GM23338 (cell line): ENCODE measurements at places on chromosomes 1 and 21.
A peak's percentile ranks its signal among the peaks of the same experiment; 100 is the strongest.

DNA sequence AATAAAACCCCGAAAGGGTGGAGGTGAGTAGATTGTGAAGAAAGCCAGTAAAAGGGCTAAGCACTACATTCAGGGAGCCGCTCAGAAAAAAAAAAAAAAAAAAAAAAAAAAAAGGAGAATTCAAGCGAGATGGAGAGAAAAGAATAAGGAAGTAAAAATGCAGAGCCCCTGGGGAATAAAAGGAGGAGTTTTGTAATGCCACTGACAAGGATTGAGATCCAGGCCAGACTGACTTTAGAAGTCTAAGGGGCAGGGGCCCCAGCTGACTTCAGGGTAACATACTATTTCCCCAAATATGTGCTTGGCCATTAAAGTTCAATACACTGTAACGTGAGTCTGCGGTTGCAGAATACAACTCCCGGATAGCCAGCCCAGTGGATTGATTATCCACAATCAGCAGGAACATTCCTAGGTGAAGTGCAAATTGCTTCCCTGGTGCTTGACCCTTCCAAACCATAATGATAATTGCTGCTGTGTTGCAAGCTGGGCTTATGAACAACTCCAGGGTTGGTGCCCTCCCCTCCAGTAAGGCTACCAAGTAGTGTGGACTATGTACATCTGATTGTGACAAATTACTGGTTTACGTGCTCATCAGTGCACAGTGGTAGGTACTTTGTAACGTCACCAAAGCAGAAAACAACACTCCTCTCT is 30.7 kb upstream of the RRP15 start:
- no peaks in the 10 kb centered on the region for H3K36me3 ChIP-seq
- no peak overlapping the region for H3K4me3 ChIP-seq
- H3K27me3 ChIP-seq, result no peaks in the 10 kb centered on the region
- peaks cover 16% of the 10 kb centered on the region for H3K4me1 ChIP-seq

- H3K27me3 ChIP-seq, result no peaks in the 10 kb centered on the region
- no peak overlapping the region for H3K4me3 ChIP-seq
- H3K27ac ChIP-seq, result no peak overlapping the region
- no peaks in the 10 kb centered on the region for H3K36me3 ChIP-seq
Measured at GRCh38 chr21:31997191-31997590, 124.4 kb downstream of the HUNK start.

DNA sequence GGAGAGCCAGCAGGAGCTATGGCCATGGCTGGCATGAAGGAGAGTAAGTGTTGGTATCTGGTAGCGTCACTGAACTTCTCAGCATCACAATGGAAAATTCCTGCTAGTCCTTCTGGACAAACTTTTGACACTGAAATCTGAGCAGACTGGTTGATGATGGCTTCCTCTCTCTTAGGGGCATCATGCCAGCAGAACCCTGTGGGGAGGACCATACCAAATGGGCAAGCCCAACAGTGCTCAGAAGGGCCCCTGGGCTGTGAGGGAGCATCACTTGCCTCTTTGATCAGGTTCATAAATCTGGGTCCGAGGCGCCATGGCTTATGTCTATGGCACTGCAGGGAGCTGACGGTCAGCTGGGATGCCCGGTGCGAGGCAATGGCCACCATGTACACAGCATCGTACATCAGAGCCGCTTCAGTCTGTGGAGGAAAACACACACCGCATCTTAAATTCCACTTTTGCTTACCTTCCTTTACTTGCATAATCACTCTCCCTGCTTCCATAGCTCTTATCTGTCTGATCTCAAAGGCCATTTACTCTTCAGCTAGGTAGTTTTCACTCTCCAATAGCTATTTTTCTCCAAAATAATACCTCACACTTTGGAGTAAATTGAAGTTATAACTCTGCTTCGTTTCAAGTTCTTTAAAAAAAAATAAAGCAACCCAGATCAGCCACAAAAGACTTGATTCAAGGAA is 297.1 kb downstream of the GRIK1 start:
- no peak for DNase-seq
- H3K4me1 ChIP-seq, result no peaks in the 10 kb centered on the region
- no peak overlapping the region for H3K4me3 ChIP-seq
- H3K36me3 ChIP-seq, result no peaks in the 10 kb centered on the region

GRCh38 chr1:185488808-185489207 is 171.8 kb upstream of the IVNS1ABP start:
- no peaks in the 10 kb centered on the region for H3K36me3 ChIP-seq
- H3K4me3 ChIP-seq, result no peak overlapping the region
- no peaks in the 10 kb centered on the region for H3K4me1 ChIP-seq
- no peak overlapping the region for H3K27ac ChIP-seq

GRCh38 chr1:200305806-200306205 is 104.0 kb downstream of the ZNF281 start:
- no peak overlapping the region for H3K4me3 ChIP-seq
- H3K4me1 ChIP-seq, result peaks cover 33% of the 10 kb centered on the region
- no peak overlapping the region for H3K27ac ChIP-seq
- no peak for DNase-seq
- no peaks in the 10 kb centered on the region for H3K36me3 ChIP-seq

DNA sequence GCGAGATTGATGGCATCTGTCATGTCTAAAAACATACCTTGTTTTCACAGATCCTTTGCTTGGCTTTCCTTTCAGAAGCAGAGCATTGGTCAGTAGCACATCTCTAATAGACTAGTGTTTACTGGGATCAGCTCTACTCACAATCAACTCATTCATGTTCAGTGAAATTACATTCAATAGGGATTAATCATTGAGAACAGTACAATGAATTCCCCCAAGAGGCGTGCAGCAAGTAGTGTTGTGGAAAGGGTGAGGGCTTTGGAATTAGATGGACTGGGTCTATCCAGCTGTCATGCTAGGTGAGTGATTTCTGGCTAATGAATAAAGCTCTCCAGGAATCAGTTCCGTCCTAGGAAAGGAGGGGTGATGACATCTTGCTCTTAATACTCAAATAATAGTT is 155.2 kb upstream of the COA6 start:
- H3K4me1 ChIP-seq, result peaks cover 9% of the 10 kb centered on the region; the same call in 1 of the 2 replicates
- no peak for DNase-seq
- H3K27ac ChIP-seq, result no peak overlapping the region
- peaks cover 9% of the 10 kb centered on the region for H3K27me3 ChIP-seq

DNA sequence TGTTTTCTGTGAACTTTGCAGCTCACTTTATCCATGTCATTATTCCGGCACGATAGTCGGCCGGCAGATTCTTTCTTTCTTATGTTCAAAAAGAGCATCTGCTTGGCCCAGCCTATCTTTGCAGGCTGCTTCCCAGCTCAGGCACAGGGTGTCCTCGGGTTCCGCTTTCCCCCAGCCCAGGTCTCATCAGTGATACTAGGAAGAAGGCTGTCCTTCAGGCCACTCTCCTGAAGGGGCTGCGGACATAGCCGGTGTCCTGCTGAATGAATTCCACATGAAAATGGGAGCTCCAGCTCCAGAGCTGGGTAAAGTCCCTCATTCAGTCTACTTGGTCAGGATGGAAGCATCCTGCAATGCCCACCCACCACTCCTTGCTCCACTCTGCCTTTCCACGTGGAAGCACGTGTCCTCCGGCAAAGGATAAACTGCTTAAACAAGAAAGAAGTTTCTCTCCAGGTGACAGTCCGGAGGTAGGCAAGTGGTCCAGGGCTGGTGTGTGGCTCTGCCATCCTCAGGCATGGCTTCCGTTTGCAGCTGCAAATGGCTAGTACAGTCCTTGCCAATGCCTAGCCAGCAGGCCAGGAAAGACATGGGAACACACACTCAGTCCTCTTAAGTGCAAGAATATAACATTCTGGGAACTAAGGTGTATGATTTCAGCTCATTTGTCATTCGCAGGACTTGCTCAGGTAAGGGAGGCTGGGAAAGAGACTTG is 161.0 kb downstream of the TRIM33 start:
- no peak for DNase-seq
- peaks cover 8% of the 10 kb centered on the region for H3K4me1 ChIP-seq
- H3K27me3 ChIP-seq, result peaks cover 5% of the 10 kb centered on the region; the same call in 1 of the 2 replicates
- no peaks in the 10 kb centered on the region for H3K36me3 ChIP-seq
- H3K4me3 ChIP-seq, result no peak overlapping the region
- no peak overlapping the region for H3K27ac ChIP-seq

DNA sequence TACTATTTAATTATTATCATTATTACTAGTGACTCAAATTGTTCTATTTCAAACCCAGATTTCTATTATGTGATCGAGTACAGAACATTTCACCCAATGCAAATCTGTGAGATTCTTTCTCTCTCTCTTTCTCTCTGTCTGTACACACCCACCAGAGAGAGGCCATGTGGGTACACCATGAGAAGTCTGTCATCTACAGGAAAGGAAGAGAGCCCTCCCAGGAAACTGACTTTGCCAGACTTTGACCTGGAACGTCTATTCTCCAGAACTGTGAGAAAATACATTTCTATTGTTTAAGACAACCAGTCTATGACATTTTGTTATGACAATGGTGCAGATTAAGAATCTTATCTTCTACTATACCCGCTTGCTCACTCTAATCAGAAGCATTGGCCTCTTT is 1091.6 kb downstream of the TTLL7 start:
- no peaks in the 10 kb centered on the region for H3K27me3 ChIP-seq
- H3K36me3 ChIP-seq, result no peaks in the 10 kb centered on the region
- no peak overlapping the region for H3K27ac ChIP-seq
- no peaks in the 10 kb centered on the region for H3K4me1 ChIP-seq

DNA sequence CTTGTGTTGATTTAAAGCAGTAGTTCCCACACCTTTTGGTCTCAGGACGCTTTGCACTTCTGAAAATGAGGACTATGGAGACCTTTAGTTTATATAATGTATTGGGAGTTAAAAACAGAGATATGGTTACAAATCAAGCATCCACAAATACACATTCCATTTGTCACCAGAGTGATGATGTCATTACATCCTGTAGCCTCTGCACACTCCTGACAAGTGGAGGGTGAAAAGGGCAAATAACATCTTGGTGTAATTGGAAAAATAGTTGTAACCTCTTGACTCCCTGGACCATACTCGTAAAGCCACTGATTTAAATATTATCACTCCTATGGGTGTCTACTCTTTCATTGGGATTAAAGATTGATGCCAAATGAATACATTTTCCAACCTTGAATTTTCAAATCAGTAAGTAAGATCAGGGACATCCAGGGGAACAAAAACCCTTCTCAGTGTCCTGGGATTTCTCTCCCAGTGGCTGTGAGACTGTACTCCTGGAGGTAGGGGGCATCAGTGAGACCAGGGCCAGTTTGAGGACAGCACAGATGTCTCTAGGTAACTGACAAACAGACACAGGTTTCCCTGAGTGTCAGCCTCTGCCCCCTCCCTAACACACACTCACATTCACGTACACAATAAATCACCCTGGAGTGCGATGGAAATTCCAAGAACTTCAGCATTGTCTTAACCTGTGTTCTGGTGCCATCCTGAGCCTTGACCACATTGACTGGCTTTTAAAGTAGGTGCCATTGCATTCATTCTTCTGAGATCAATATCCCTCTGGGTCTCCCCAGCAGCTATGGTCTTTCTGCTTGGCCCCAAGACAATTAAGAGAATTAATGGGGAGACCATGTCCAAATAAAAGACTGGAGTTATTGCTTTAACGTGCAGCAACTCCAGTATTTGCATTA is 63.0 kb downstream of the NR5A2 start:
- no peaks in the 10 kb centered on the region for H3K36me3 ChIP-seq
- peak; percentile 74 for DNase-seq
- H3K27ac ChIP-seq, result no peak overlapping the region

DNA sequence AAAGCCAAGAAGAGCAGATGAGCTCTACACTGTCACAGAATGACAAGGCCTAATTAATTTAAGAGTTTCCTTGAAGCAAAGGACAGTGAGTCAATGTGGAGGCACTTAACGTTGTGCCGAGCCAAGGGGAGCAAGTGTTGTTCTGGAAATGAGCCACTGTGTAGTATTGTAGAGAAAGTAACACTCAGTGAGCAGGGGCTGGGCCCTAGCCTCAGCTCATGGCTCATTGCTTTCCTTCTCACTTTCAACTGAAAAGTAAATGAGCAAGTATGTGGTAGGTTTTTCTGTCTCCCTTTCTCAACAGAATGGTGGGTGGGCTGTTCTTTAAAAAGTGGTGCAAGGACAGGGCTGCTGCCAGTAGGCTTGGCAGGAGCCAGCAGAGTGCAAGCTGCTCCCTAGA is 11.8 kb upstream of the KIAA0040 start:
- H3K4me3 ChIP-seq, result no peak overlapping the region
- H3K36me3 ChIP-seq, result no peaks in the 10 kb centered on the region
- H3K4me1 ChIP-seq, result no peaks in the 10 kb centered on the region
- no peak overlapping the region for H3K27ac ChIP-seq
- DNase-seq, result no peak

DNA sequence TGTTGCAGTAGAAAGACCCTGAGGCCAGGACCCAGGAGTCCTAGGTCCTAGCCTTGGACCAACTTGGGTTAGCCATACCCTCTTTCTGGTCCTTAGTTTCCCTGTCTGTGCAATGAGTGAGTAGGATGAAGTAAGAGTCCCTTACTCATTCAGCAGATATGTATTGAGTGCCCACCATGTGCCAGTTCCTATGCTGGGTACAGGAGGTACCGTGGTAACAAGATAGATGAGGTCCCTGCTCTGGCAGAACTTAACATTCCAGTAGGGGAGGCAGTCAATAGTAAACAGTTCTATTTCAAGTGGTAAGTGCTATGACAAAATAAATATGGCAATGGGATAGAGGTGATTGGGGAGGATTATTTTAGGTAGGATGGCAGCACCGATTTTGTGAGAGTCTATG is 18.3 kb upstream of the PARS2 start:
- H3K4me1 ChIP-seq, result peaks cover 4% of the 10 kb centered on the region; the same call in 1 of the 2 replicates
- no peak overlapping the region for H3K4me3 ChIP-seq
- no peak for DNase-seq
- peaks cover 45% of the 10 kb centered on the region for H3K27me3 ChIP-seq
- H3K36me3 ChIP-seq, result no peaks in the 10 kb centered on the region

DNA sequence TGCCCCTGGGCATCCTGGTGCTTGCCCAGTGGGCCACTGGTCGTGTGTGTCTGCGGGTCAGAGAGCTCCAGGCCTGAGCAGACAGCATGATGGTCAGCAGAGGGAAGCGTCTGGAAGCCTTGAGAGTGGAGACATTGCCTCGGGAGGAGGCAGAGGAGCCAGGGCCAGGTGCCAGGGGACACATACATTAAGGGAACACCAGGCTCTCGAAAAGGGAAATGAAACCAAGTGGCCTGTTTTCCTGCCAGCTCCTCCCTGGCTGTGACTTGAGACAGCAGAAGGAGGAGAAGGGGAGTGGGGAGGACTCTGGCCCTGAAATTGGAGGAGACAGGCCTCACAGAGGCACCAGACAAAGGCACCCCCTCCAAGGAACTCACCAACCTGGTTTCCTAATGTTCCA is 62.4 kb upstream of the LRP8 start:
- H3K36me3 ChIP-seq, result no peaks in the 10 kb centered on the region
- no peak overlapping the region for H3K4me3 ChIP-seq
- no peak for DNase-seq
- no peak overlapping the region for H3K27ac ChIP-seq
- H3K27me3 ChIP-seq, result 0 out of 2 replicates have a peak, but pooled peaks cover 2% of the 10 kb centered on the region
- peaks cover 11% of the 10 kb centered on the region; the same call in 1 of the 2 replicates for H3K4me1 ChIP-seq

GRCh38 chr1:248730507-248731335 is 24.8 kb downstream of the LYPD8 start:
- no peak overlapping the region for H3K4me3 ChIP-seq
- no peaks in the 10 kb centered on the region for H3K27me3 ChIP-seq
- no peak overlapping the region for H3K27ac ChIP-seq
- H3K36me3 ChIP-seq, result no peaks in the 10 kb centered on the region; the same call in 1 of the 2 replicates
- no peak for DNase-seq
- H3K4me1 ChIP-seq, result no peaks in the 10 kb centered on the region
